ENCODE measurements at places on chromosomes 13 and 19.

GRCh38 chr19:39939556-39939955, 5.1 kb upstream of the FCGBP start:
- no peaks in the 10 kb centered on the region for H3K36me3 ChIP-seq
- no peak for DNase-seq
- no peak overlapping the region for H3K27ac ChIP-seq
- H3K27me3 ChIP-seq = no peaks in the 10 kb centered on the region

DNA sequence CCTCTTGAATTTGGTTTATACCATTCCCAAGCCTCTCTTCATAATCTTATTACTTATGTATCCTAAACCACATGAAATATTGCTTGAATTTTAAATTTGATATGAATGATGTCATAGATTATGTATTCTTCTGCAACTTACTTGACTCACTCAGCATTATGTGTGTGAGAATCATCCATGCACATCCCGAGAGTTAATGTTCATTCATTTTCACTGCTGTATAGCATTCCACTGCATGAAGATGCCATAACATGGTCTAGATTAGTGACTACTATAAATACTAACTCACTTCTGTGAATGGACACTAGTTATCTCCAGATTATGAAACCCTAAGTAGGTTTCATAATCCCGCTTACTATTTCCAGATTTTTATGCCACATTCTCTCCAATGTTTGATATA, 25.0 kb upstream of the RAP2A start:
- no peak for DNase-seq
- H3K36me3 ChIP-seq = no peaks in the 10 kb centered on the region
- no peaks in the 10 kb centered on the region for H3K4me1 ChIP-seq
- H3K4me3 ChIP-seq = no peak overlapping the region
- no peaks in the 10 kb centered on the region for H3K27me3 ChIP-seq
- H3K27ac ChIP-seq = no peak overlapping the region

DNA sequence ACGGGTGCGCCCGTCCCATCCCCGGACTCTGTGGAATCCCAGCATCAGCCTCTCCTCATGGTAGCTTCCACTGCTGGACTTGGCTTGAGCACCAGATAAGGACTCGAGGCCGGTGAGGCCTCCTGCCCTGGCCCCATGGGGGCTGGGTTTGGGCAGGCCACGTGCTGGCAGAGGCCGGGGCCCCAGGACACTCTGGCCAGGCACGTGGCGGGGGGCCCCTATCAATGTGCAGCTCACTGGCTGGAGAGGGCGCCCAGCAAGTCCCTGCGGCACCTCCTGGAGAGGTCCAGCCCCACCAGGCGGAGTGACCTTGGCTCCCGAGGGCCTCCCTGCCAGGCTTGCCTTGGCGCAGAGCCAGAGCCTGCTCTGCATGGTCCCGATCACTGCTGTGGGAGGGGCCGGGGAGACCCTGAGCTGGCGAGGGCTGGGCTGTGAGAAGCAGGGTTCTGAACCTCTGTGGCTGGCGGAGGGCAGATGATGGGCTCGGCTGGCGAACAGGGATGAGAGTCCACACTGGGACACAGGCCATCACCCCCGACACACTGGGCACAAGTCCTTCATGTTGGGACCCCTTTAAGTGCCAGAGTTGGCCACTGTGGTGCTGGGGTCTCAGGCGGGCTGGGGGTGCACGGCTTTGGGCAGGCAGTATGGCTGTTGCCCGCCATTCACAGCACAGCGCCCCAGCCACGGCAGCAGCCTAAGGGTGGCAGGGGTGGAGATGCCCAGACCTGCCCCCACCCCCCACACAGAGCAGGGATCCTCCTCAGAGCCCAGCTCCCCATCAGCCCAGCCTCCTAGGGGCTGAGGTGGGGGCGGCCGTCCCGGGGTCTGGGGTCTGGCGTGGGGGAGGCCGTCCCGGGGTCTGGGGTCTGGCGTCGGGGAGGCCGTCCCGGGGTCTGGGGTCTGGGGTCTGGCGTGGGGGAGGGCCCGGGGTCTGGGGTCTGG, 19.1 kb downstream of the CEBPG start:
- H3K27me3 ChIP-seq = no peaks in the 10 kb centered on the region
- H3K36me3 ChIP-seq = no peaks in the 10 kb centered on the region
- no peak for DNase-seq
- H3K27ac ChIP-seq = no peak overlapping the region

GRCh38 chr13:35888457-35888883, 242.7 kb downstream of the DCLK1 start:
- no peak overlapping the region for H3K4me3 ChIP-seq
- no peak overlapping the region for H3K27ac ChIP-seq
- no peaks in the 10 kb centered on the region for H3K27me3 ChIP-seq
- H3K36me3 ChIP-seq = no peaks in the 10 kb centered on the region

DNA sequence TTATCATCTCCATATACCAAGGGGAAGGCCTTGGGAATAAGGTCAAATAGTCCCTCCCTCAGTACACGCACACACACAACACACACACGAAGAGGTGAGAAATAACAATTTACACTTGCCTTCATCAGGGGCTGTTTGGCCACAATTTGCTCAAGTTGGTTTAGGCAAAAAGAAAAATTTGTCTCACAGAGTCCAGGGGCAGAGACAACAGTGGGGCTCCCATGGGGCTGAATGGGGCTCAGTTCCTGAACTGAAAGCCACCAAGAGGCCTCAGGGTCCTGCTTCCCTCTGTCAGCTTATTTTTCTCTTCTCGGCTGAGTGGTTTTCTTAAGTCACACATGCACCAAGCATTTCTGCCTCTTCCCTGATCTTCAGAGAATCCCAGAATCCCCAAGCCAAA, 35.5 kb downstream of the PCDH8 start:
- no peak overlapping the region for H3K4me3 ChIP-seq
- H3K27ac ChIP-seq = no peak overlapping the region
- no peaks in the 10 kb centered on the region for H3K36me3 ChIP-seq
- H3K4me1 ChIP-seq = no peaks in the 10 kb centered on the region
- H3K27me3 ChIP-seq = no peaks in the 10 kb centered on the region
- no peak for DNase-seq

DNA sequence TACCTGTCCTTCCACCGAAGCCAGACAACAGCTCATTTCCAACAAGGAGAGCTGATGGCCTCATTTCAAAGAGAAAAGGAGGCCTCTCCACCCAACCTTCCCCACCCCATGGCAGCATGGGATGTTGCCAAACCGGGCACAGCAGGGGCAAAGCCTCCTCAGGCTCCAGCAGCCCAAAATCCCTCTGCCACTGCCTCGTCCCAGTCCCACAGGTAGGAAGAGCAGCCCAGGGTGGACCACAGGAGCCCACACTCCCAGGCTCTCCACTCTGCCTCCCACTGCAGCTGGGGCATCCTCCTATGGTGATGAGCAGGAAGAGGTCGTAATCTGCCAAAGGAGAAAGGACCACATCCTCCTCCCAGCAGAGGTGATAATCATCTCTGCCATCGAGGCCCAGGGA, 50.9 kb downstream of the PEPD start:
- DNase-seq = no peak
- no peaks in the 10 kb centered on the region for H3K27me3 ChIP-seq
- H3K4me1 ChIP-seq = no peaks in the 10 kb centered on the region
- H3K4me3 ChIP-seq = no peak overlapping the region
- H3K36me3 ChIP-seq = no peaks in the 10 kb centered on the region

- H3K4me1 ChIP-seq = no peaks in the 10 kb centered on the region
- H3K36me3 ChIP-seq = no peaks in the 10 kb centered on the region
- no peak overlapping the region for H3K27ac ChIP-seq
Measured at GRCh38 chr13:73667756-73668155, 466.4 kb downstream of the KLF12 start.

DNA sequence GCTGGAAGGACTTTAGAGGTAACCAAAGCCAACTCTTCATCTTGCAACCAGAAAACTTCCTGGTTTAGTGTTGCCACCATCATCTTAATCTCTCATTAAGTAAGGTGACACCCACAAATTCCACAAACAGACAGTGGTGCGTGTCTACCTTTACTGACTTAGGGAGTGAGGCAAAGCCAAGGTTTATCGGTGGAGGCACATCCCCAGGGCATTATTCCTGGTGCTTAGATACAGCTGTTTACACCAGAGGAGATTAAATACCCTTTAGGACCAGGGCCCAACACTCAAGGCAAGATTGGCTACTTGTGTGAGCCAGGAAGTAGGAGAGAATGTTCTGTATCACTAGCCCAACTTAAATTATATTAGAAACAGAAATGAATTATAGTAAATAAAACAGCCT, 9.5 kb downstream of the STOML3 start:
- no peaks in the 10 kb centered on the region for H3K36me3 ChIP-seq
- DNase-seq = no peak
- no peaks in the 10 kb centered on the region for H3K4me1 ChIP-seq
- peaks cover 2% of the 10 kb centered on the region for H3K27me3 ChIP-seq
- no peak overlapping the region for H3K27ac ChIP-seq

GRCh38 chr13:53058065-53058679, 29.6 kb downstream of the OLFM4 start:
- no peak overlapping the region for H3K27ac ChIP-seq
- H3K36me3 ChIP-seq = no peaks in the 10 kb centered on the region
- no peaks in the 10 kb centered on the region for H3K4me1 ChIP-seq
- H3K4me3 ChIP-seq = no peak overlapping the region

DNA sequence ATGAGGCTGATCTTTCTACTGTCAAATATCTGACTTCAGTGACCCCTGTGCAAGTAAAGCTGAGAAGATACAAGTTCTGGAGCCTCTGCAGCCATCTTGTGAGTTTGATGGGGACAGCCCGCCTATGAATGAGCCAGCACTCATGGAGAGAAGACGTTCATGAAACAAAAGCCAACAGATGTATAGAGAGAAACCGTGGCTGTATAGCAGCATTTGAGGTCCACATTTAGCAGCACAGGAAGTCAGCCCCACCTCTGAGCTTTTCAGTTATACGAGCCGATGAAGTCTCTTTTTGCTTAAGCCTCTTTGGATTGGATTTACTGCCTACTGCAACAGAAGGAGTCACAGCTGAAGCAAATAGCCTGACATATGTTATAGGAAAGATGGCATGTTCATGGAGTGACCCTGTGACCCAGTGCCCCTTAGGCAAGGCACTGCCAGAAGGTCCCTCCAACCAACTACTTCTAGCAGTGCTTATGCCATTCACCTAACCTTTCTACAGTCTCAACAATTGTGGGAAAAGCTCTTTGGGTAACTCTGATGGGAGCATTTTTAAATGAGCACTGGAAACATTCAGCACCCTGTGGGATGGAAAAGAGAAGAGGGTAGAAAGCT, 3.5 kb upstream of the DLEU7 start:
- H3K4me1 ChIP-seq = peaks cover 29% of the 10 kb centered on the region
- no peaks in the 10 kb centered on the region for H3K36me3 ChIP-seq
- H3K27ac ChIP-seq = no peak overlapping the region
- DNase-seq = no peak

Measured in B cell (primary cell).